ENCODE measurements at places on chromosomes 11 and 22.

- no peak for DNase-seq
Observed at GRCh38 chr22:33335611-33336279, 277.6 kb upstream of the SYN3 start.

GRCh38 chr22:36586271-36586670 is 57.3 kb upstream of the EIF3D start:
- no peak for DNase-seq

DNA sequence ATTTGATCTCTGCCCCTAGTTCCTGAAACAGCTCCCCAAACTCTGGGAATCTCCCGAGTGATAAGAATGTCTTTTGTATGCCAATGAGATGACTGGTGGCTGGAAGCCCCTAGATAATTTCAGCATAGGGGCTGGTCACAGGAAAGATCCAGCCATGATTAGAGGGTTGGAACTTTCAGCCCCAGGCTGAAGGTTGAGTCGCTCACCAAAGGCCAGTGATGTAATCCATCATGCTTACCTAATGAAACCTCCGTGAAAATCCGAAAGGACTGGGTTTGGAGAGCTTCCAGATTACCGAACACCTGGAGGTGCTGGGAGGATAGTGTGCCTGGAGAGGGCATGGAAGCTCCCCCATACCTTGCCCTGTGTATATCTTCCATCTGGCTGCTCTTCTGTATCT is 26.0 kb downstream of the LRRC32 start:
- DNase-seq = no peak

DNA sequence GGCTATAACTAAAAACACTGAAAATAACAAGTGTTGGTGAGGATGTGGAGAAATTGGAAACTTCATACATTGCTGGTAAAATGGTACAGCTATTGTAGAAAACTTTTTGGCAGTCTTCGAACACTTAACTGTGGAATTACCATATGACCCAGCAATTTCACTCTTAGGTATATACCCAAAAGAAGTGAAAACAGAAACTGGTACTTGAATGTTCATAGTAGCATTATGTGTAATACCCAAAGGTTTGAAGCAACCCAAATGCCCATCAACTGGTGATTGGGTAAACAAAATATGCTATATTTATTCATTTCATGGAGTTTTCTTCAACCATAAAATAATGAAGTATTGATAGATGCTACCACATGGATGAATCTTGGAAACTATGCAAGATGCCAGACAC is 40.8 kb upstream of the FTH1 start:
- DNase-seq = no peak

DNA sequence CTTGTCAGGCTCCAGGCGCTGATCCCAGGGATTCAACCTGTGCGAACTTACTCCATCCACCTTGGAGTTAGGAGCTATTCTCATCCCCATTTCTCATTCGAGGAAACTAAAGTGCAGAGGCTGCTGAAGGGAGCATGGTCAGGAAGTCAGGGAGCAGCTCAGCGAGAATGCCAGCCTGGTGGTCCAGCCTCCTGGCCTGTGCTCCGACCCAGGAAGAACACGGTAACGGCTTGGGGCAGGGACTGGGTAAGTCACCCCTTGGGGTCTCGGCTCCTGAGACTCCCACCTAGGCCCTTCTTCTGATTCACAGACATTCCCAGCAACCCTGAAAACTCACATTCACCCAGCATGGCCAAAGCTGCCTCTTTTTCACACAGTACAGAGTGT is 132.8 kb downstream of the CRYBB2 start:
- DNase-seq = no peak

DNA sequence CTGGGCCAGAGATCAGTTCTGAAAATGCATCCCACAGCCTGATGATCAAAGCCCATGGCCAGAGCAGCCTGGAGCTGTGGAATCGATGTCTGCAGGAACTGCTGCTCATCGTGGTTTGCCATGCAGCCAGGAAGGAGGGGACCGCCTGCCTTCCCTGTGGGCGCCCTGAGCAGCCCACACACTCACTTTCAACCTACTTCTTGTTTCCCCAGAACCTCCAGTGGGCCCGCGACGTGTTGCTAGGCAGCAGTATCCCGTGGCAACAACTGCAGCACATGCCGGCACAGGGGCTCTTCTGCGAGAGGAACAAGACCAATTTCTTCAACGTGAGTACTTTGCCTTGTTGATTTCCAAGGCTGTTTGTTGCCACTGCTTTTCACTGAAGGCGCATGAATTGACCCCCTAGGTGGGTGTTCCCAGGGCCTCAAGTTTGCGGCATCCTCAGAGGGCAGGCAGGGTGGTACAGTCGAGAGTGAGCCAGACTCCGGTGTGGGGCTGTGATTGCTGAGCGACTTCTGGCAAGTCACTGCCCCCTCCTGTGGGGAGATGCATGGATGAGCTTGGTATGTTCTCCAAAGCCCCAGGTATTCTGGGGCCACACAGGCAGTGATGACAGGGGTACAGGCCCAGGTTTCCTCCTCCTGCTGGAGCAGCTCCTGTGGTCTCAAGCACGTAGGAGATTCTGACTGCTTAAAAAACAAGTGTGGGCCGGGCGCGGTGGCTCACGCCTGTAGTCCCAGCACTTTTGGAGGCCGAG is 47.0 kb upstream of the SUSD2 start:
- no peak for DNase-seq

GRCh38 chr11:116059919-116060318 is 555.7 kb upstream of the CADM1 start:
- no peak for DNase-seq

- no peak for DNase-seq
Observed at GRCh38 chr22:23250056-23250784, 69.9 kb downstream of the BCR start.

Measured in keratinocyte (primary cell).